IPS DF 19.7 (cell line): ENCODE measurements at places on chromosomes 11 and 22.
A peak's percentile ranks its signal among the peaks of the same experiment; 100 is the strongest.

DNA sequence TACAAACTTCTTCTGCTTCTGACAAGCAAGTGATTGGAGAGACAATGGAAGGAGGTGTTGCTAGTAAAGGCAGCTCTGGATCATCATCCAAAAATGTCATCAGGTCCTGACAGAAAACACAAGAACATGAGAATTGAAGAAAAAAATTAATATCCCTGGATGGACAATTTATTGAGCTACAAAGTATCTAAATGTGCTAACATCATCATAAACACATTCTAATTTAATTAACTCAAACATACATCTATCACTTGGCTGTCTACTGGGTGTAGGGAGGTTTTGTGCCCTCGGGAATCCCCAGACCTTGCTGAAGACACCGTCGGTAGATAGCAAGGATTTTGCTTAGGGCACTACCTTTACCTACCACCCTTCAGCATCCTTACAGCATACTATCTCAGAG lies 72.6 kb downstream of the ENTHD1 start:
- DNase-seq: no peak

DNA sequence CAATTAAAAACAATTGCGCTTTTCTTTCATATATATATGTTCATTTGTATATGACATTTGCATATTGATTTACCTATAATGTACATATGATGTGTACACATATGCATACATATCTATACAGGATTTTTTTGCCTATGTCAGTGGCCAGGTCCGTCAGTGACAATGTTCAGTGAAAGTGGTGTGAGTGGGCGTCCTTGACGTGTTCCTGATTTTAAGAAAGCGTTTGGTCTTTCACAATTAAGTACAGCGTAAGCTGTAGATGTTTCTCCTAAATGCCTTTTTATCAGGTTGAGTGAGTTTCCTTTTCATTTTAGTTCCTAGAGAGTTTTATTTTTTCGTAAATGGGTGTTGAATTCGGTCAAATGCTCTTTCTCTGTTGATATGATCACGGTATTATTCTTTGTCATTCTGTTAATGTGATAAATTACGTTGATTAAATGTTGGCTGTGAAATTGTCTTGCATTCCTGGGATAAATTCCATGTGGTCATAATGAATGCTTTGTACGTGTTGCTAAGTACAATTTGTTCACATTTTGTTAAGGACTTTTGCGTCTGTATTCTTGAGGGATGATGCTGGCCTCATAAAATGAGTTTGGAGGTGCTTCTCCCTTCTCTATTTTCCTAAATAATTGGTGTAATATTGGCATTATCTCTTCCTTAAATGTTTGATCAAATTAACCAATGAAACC lies 10.6 kb upstream of the GNB1L start:
- no peak for DNase-seq

DNA sequence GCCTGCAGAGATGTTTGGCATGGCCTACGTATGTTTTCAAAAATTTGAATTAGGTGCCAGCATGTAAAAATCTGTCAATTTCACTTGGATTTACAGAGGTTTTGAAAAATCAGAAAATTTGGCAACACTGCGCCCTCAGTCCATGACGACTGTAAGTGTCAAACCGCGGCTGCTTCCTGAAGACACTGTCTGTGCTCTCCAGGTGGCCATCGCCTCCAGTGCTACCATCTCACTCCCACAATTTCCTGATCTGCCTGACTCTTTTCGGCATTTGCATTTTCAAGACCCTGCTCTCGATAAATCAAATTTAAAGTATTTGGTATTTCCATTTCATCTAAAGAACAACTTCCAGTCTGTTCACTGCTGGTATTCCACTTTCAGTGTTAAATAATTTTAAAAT lies 34.6 kb downstream of the VSIG10L2 start:
- no peak for DNase-seq

GRCh38 chr11:65013130-65013887 lies 651 bp upstream of the ARL2 start:
- peak; percentile 40 for DNase-seq

DNA sequence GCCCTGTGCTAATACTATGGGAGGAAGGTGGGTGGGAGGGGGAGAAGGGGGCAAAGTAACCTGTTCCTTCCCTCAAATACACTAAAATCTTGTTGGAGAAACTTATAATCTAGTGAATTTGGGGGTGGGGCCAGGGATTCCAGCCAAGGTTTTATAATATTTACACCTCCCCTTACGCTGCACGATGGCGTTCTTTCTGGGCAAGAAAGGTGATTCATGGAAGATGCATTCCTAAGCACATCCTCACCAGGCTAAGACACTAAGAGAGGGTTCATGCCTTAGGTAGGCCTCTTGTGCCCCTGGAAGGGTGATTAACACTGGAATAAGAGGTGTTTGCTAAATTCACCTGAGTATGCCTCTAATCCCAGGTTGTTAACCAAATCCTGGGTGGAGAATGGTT lies 82.6 kb downstream of the BARX2 start:
- no peak for DNase-seq

DNA sequence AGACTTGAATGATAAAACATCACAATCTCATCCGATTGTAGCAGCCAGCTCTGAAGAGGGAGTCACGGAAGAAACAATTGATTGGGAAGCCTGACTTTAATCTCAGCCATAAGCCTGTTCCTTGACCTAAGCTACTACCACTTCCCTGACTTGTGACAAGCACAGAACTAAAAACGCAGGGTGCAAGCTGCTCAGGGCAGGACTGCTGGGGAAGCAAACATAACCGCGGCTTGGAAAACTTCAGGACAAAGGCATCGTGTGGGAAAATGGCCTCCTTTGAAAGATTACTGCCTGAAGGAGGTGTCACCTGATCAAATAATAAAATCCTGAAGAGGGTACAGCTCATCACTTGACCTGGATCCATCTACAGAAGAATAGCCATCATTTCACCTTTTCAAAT lies 595.3 kb upstream of the CADM1 start:
- no peak for DNase-seq

GRCh38 chr11:70467201-70468085 lies 69.1 kb downstream of the CTTN start:
- no peak for DNase-seq

DNA sequence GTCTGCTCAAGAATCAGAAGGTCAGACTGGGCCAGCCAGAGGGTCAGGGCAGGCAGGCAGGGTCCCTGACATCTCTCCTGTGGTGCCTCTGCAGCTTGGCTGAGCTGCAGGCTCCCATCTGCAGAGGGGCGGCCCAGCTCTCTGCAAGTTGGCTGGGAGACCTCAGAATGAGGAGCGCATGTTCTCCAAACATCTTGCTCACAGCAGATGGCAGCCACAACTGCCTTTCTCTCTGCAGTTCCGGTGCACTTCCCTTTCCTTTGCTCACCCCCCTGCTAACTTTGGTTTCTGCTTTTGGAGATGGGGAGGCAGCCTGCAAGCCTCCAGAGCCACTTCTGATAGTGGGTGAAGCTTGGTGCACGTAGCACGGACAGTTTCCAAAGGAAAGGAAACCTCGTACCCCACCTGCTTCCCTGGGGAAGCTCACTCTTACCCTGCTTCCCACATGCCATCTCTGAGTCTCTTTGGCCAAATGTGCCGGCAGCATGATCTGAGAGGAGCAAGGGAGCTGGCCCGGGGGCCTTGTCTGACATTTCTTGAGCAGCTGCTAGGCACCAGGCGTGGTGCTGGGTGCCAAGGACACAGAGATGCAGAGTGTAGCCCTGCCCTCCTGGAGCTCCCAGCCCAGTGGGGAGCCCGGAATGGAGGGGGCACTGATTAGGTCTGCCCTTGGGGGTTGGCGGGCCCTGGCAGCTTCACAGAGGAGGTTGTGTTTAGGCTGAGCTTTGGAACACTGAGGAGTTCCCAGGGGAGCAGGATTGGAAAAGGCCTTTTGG lies 18.2 kb downstream of the DAGLA start:
- no peak for DNase-seq

DNA sequence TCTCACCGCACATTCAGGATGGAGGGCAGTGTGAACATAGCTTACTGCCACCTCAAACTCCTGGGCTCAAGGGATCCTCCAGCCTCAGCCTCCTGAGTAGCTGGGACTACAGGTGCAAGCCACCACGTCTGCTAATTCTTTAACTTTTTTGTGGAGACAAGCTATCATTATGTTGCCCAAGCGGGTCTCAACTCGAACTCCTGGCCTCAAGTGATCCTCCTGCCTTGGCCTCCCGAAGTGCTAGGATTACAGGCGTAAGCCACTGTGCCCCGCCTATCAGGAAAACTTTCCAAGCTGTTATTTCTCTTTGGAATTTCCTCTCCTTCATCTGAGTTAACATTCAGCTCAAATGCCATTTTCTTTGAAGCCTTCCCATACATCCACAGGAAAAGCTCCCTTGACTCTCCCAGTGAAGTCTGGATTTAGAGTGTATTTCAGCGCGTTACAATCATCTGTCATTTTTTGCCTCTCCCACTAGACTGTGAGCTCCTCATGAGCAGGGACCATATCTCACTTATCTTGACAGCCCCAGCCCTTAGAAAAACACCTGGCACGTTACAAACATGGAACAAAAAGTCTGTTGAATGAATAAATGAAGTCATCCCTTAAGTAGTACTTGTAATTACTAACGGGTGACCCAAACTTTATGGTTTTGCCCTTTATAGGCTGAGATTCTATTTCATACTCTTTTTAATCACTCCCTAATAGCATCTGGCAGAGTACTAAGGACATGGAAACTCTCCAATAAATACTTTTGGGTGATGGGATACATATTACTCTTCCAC lies 2.2 kb downstream of the MRTFA start:
- DNase-seq: no peak

GRCh38 chr11:10022764-10023163 lies 271.3 kb downstream of the SBF2 start:
- DNase-seq: no peak

- no peak for DNase-seq
Measured at GRCh38 chr22:19942157-19943081, 801 bp upstream of the TXNRD2 start.

GRCh38 chr11:30617762-30618161 lies 31.6 kb upstream of the MPPED2 start:
- no peak for DNase-seq

DNA sequence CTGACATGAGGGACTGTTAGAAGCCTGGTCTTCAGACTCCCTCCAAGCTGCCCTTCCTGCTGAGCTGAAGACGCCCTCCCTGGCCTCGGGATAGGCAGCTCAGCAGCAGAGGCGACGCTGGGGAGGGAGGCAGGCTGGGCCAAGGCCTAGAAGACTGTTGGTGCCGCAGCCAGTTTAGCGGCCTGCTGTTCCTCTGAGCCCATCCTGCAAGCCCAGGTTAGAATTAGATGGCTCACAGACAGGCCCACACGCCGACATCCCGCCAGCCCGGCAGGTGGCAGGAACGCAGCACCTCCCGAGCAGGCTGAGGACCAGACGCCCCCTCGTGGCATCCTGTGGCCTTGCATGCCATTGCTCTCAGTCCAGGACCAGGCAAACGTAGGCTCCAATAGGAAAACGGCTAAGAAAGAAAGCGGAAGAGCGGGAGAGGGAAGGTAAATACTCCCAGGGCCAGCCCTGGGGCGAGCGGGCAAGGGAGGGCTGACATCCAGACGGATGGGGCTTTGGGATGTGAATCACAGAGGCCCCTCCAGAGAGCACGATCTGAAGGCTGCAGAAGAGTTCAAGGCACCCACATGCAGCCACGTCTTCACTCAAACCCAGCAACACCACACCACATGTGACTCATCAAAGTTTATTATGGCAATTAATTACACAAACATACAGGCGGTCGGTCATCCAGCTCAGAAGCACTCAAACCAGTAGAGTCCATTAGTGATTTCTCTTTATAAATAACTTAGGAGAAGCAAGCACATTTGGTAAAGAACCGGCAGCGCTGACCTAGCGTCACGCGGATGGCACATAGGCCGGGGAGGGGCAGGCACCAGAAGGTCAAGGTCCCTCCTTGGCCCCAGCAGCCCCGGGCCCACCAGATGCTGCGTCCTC lies 27.6 kb downstream of the CD5 start:
- DNase-seq: peak; percentile 70

DNA sequence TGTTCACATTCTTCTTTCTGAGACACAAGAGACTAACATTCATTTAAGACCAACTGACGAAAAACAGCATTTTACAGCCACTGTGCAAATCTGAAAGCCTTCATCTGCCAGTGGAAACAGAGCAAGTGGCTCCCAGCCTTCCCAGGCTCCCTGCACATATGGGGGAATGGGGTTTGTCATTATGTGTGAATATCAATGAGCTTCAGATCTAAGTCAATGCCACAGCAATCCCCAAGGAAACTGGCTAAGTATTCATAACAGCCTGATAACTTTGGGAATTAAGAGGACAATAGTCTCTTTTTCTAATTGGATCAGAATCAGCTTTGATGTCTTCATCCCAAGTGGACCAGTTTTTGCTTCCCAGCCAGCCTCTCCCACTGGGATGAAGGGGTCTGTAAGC lies 66.9 kb downstream of the ABTB2 start:
- DNase-seq: no peak

GRCh38 chr11:130115218-130115617 lies 44.4 kb upstream of the ST14 start:
- no peak for DNase-seq

GRCh38 chr22:39414377-39414776 lies 14.8 kb downstream of the TAB1 start:
- DNase-seq: no peak

DNA sequence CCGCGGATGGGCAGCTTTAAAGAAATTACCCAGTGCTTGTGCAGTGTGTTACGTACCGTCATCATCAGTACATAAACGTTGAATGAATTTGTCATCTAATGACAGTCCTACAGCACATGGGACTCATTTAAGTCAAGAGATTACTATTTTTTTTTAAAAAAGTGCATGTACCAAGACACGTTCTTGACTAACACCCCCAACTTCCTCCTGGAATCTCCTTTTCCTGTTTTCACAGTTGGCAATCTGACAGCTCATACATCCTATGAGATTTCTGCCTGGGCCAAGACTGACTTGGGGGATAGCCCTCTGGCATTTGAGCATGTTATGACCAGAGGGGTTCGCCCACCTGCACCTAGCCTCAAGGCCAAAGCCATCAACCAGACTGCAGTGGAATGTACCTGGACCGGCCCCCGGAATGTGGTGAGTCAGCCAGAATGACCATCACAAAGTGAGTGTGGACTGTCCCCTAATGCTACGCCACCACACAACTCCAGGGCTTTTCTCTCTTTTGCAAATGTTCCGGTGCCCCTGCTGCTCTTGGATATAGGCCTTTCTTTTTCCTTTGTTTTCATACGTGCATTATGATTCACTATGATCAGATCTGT lies 162.0 kb upstream of the SORL1-AS1 start:
- DNase-seq: peak; percentile 75

DNA sequence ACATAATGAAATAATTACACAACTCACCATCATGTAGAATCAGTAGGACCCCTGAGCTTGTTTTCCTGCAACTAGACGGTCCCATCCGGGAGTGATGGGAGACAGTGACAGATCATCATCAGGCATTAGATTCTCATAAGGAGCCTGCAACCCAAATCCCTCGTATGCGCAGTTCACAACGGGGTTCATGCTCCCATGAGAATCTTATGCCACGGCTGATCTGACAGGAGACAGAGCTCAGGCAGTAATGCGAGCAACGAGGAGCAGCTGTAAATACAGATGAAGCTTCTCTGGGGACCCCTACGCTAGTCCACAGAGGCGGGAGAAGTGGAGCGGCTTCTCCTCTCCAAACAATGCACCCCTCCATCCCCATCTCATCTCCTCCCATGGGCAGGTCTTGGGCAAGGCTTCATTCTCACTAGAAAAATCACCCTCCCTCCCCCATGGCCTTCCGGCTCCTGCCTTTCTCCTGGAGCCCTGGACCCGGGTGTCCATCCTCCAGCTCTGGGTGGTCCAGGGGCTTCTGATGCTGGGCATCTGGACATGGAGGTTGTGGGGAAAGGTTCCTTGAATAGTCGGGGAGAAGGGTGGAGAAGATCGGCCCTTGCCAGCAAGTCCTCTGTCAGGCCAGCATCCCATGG lies 16.2 kb upstream of the RAC2 start:
- DNase-seq: no peak

GRCh38 chr11:122666743-122667142 lies 11.2 kb downstream of the UBASH3B start:
- DNase-seq: no peak

- DNase-seq: no peak
Measured at GRCh38 chr11:17368551-17368950, 17.0 kb downstream of the NCR3LG1 start.
